RCC 7860 (cell line): ENCODE measurements at places on chromosomes 3 and 15.

DNA sequence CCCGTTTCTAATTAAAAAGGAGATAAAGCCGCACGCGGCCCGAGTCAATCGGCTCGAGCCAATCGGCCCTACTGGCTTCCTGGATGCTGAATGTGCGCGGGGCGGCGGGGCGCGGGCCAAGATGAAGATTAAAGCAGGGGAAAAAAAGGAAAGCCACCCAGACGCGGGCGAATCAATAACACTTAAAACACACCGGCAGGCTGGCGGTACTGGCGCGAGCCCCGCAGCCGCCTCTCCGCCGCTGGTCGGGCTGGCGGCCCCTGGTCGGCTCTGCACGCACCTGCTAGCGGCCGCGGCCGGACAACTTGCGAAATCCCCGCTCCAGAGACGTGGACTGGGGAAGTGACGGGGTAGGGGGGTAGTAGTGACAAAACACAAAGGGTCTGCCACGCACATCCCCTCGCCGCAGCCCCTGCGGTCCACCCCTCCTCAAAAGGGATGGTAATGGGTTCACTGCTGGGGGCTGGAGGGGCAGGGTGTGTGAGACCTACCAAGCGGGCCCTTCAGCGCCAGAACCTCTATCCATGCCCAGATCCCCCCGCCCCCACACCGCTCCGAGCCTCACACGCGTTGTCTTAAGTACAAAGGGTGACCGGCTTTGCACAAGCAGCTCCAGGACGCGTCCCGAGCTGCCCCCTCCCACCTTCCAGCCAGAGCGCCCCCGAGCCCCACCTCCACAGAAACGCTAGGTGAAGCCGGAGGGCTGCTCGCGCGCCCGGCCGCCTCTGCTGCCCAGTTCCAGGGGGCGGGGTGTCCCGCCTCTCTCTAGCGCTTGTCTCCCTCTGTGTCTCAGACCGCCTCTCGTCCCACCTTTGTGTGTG lies 1.4 kb downstream of the WNT7A start:
- no peak for DNase-seq

GRCh38 chr3:37675833-37676596 lies 185.7 kb upstream of the CTDSPL start:
- DNase-seq = no peak

GRCh38 chr15:77030048-77030927 lies 35.4 kb downstream of the PSTPIP1 start:
- DNase-seq = no peak

GRCh38 chr3:122066331-122067213 lies 11.4 kb downstream of the CD86 start:
- no peak for DNase-seq

DNA sequence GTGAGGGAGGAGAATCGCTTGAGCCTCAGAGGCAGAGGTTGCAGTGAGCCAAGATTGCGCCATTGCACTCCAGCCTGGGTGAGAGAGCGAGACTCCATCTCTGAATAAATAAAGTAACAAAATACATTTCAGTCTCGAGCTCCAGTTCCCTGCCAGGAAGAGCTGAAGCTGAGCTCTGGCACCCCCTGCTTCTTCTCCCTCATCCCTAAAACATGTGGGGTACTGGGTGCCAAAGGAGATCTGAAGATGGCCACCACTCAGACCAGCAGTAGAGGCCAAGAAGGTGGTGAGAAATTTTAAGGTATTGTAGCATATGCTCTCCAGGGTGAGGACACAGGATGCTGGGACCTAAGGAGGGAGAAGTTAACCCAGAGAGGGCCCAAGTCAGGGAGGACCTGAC lies 75.0 kb upstream of the CGNL1 start:
- DNase-seq = no peak
